ENCODE measurements at places on chromosomes 3 and 15. TPM values are rescaled to one million over a fixed set of nuclear protein-coding genes. Genes with fewer than 3 reads are reported as not detected.

DNA sequence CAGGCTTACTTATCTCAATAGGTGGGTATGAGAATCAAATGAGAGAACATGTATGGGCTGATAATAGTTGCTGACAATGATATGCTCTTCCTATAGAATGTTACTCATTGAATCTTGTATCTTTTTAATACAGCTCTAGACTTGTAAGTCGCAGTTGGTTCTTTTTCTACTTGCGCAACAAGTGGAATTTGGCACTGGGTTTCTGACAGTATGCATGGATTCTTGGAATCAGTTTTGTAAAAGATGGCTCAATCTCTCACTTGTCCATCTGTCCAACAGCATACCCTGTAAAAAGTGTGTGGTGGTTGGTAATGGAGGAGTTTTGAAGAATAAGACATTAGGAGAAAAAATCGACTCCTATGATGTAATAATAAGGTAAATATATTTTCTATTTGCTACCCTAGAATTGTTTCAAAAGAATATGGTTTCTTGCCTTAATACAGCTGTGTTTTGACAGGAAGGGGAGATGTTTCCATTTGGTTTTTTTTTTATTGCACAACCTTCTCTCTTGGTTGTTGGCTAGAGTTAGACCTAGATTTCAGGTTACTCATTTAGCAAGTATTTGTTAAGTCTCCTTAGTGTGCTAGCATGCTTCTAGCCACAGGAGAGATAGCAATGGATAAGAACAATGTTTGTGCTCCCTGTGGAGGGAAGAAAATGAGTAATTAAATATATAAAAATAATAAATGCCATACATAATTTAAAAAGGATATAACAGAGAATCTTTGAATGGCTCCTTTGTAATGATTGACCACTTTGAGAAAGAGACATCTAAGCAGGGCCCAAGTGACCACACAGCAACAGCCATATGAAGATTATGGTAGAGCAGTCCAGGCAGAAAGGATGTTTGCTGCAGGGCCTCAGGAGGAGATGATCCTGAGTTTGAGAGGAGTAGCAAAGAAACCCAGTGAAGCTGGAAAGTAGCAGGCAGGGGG lies 21.8 kb downstream of the ST3GAL6 start:
- DNase-seq: no peak
- no peaks in the 10 kb centered on the region for H3K27me3 ChIP-seq
- H3K4me3 ChIP-seq: no peak overlapping the region
- H3K4me1 ChIP-seq: peaks cover 4% of the 10 kb centered on the region
- H3K27ac ChIP-seq: peak overlapping the region; percentile 67

- H3K27ac ChIP-seq: no peak overlapping the region
- no peaks in the 10 kb centered on the region for H3K27me3 ChIP-seq
- DNase-seq: no peak
These were observed 127.1 kb downstream of the DNAJB8 start for GRCh38 chr3:128339491-128340012.

DNA sequence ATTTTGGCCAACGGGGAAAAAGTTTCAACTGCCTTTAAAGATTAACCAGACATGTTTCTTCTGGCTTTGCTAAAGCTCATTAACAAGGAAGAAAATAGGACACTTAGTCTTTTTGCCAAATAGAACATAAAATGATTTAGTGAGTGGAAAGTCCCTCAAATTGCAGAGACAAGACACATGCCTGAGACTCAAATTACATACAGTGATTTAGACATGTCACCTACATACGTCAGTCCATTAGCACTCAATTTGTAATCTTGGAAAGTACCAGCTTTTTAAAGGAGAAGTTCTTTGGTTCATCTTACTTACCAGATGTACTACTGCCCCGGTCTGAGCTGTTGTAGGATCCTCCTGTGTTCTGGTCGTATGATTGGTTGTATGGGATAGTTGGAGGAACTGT lies 1134.2 kb downstream of the ROBO1 start:
- no peak for DNase-seq
- no peak overlapping the region for H3K27ac ChIP-seq
- no peak overlapping the region for H3K4me3 ChIP-seq
- no peaks in the 10 kb centered on the region for H3K27me3 ChIP-seq
- H3K4me1 ChIP-seq: no peaks in the 10 kb centered on the region

DNA sequence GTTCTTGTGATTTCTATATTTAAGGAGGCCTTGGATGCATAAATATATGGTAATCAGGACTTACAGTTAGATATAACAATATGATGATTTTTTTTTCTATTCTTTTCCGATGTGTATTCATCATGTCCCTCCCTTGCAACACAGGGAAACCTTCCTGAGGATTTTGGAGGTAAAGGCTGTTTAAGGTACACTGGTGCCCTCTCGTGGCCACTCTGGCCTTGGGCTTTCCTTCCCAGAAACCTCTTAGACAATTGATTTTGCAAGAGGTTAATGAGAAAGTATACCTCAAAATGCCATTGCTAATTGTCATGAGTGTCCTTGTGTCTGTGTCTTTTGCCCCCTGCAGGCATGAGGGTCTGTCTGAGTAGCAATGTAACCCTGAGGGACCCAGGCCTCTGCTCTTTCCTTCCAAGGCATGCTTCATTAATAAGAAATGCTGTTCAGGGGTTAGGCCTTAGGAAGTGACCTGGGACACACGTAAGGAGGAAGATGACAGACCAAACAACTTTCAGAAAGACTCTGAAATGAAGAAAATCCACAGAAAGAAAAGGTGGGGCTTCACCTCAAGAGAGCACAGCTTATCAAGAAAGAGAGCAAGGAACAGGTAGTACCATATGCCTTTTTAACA lies 70.3 kb upstream of the PPP2R3A start:
- H3K36me3 ChIP-seq: no peaks in the 10 kb centered on the region
- H3K27me3 ChIP-seq: no peaks in the 10 kb centered on the region
- H3K4me1 ChIP-seq: no peaks in the 10 kb centered on the region

DNA sequence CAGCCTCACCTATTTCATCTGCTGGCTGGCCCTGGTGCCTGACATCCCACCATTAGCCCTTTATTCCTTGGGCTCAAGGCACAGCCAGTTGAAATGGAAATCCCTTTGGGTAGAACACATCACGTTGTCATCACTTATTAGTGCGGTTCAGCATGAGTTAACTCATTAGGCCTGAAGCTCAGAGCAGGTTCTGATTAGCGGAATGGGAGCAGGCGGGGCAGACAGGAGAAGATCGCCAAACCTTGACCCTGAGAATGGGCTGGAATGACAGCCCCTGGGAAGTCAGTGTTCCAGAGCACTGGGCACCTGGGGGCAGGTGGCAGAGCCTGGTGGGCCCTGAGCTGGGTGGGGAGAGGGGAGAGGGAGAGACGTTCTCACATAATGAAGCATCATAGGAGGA lies 5.8 kb downstream of the ITGA11 start:
- no peaks in the 10 kb centered on the region for H3K27me3 ChIP-seq
- DNase-seq: no peak
- no peak overlapping the region for H3K4me3 ChIP-seq
- no peaks in the 10 kb centered on the region for H3K36me3 ChIP-seq
- H3K27ac ChIP-seq: peak overlapping the region; percentile 63

The PSMD6 gene
- 49.2 TPM for total RNA-seq

All from ascending aorta (tissue), 2 donors.